LHCN-M2 (cell line): ENCODE measurements at places on chromosomes 3 and 15. TPM values are rescaled to one million over a fixed set of nuclear protein-coding genes. Genes with fewer than 3 reads are reported as not detected.

- no peak for DNase-seq
Observed at GRCh38 chr3:6521369-6522113, 339.4 kb upstream of the GRM7 start.

- DNase-seq = no peak
Observed at GRCh38 chr15:28273873-28274610, 47.9 kb downstream of the HERC2 start.

- no peak for DNase-seq
Observed at GRCh38 chr3:99711351-99711750, 73.0 kb downstream of the COL8A1 start.

DNA sequence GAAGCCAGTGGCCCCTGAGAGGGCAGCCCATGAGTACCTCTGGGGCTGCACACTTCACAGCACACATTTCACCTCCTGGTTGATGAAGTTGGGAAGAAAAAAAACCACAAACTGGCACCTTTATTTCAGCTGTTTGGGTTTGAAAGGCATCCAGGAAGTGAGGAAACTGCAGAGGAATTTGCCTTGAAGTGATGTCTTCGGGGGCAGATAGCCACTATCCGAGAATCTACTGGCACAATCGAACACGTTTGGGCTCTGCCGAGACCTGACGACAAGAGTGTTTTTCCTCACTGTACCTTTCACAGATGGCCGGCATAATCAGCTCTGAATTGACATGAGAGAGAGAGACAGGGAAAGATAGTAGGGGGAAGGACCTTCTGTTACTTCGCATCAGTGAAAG lies 59.7 kb downstream of the LRIG1 start:
- peak; percentile 66 for DNase-seq

- DNase-seq = peak; percentile 57
Observed at GRCh38 chr3:134364936-134365765, 9.1 kb downstream of the AMOTL2 start.

DNA sequence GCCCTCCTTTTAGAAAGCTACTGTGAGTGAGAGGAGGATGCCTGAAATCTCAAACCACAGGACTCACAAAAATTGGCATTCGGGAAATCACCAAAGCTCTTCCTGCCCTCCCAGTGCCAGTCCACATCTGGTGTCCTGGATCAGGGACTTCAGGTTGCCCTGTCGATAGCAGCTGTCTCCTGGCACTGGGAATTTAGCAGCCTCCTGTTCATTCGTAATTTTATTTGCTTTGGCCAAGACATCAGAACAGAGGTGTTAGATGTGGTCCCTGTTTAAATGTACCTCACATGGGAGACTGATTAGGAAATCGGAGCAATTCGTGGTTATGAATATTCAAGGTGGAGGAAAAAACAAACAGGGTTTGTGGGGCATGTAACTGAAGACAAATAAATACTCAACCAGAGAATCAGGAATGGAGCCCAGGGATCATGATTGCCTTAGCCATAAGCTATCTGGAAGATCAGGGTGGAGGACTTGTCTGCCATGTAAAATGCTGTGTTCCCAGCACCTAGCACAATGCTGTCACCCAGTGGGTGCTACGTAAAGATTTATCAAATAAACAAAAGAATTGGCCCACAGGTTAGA lies 265.2 kb upstream of the PROK2 start:
- DNase-seq = peak; percentile 45

Gene GRAMD2A
- total RNA-seq = 0.06 TPM in 1 of 2 replicates, not detected in the other

Gene SLC38A3
- total RNA-seq = 1.1 TPM in 1 of 2 replicates, not detected in the other
